ENCODE measurements at places on chromosomes 13 and 19.

- no peak for DNase-seq
Observed at GRCh38 chr19:6033744-6034264, 55.9 kb upstream of the RANBP3 start.

- DNase-seq, result no peak
Observed at GRCh38 chr13:112850273-112850672, 118.7 kb upstream of the MCF2L start.

- no peak for DNase-seq
Observed at GRCh38 chr19:3740431-3740830, 21.1 kb downstream of the APBA3 start.

GRCh38 chr19:24069905-24070657 is 16.9 kb upstream of the ZNF254 start:
- no peak for DNase-seq

DNA sequence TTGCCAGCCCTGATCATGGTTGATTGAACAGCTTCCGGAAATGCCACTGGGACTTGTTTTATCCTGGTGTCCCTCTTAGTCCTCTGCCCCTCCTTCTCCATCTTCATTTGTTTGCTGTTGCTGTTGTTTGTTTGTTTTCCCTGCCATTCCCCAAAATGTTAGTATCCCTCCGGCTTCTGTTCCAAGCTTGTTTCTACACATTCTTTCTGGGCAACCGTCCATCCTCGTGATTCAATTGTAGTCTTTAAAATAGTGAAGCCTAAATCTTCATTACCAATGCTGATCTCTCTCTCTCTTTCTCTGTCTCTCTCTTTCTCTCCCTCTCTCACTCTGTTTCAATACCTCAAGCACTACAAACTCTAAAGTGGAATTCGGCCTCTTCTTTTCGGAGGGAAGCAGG is 649.3 kb upstream of the ARGLU1 start:
- DNase-seq, result no peak

- DNase-seq, result no peak
Observed at GRCh38 chr13:111844222-111844671, 222.7 kb upstream of the SOX1 start.

GRCh38 chr19:1587872-1588271 is 4.8 kb downstream of the MBD3 start:
- no peak for DNase-seq

DNA sequence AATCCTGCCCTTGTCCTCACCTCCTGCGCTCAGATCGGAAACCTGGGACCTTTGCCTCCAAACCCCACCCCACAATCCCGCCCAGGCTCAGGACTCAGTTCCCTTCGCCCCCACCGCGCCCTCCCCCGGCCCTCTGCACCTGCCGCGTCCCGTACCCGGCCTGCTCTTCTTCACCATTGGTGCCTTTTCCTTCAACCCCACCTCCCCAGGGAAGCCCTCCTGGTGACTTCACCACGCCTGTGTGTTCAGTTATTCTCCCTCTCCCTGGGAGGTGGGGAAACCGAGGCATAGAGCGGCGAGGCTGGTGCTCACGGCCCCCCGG is 19.3 kb upstream of the TCF3 start:
- no peak for DNase-seq
